DMS79 treated with DMSO at 0.1 percent for 48 hours (cell line): ENCODE measurements at places on chromosomes 11 and 22.

GRCh38 chr11:33269822-33270221, 12.6 kb downstream of the HIPK3 start:
- DNase-seq = no peak

- no peak for DNase-seq
Measured at GRCh38 chr11:131815590-131815989, 445.2 kb downstream of the NTM start.

DNA sequence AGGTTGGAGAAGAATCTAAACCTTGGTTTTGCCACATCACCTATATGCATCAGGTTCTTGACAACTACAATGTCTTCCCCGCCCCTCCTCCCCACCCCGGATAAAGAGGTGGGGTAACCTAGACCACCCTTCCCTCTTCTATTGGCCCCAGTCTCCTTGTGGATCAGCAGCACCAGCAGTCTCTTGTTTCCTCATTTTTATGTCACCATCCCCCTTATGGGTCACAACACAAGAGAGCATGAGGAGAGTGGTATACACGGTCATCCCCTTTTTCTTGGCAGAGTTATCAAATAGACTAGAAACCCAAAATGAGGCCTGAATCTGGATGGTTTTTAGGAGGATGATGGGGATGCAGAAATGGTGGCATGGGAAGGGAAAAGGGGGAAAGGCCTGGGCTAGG, 1.2 kb downstream of the MS4A4E start:
- no peak for DNase-seq

DNA sequence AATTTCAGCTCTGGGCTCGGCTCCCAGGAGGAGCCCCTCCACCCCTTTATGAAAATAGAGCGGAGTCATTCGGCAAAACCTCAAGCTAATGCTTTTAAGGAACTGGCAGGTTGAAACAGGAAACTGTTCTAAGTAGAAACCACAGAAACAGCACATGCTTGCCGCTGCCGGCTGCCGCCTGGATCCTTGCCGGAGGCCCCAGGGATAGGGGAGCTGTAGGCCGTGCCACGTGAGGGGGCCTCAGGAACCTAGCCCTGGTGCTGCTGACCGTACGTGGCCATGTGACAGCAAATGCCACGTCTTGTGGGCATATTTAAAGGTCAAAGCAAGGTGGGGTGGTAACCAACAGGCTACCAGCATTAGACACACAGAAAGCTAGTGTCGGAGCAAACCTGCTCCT, 77.9 kb upstream of the TIMP3 start:
- DNase-seq = no peak

- no peak for DNase-seq
Measured at GRCh38 chr11:65370659-65371049, 11.8 kb downstream of the SLC25A45 start.

DNA sequence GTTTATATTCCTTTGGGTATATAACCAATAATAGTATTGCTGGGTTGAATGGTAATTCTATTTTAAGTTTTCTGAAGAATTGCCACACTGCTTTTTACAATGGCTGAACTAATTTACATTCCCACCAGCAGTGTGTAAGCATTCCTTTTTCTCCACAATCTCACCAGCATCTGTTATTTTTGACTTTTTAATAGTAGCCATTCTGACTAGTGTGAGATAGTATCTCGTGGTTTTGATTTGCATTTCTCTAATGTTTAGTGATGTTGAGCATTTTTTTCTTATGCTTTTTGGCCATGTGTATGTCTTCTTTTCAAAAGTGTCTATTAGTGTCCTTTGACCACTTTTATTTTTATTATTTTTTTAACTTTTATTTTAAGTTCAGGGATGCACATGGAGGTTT, 275.3 kb downstream of the METTL15 start:
- no peak for DNase-seq

- DNase-seq = no peak
Measured at GRCh38 chr11:86442827-86443226, 68.1 kb downstream of the CCDC81 start.

DNA sequence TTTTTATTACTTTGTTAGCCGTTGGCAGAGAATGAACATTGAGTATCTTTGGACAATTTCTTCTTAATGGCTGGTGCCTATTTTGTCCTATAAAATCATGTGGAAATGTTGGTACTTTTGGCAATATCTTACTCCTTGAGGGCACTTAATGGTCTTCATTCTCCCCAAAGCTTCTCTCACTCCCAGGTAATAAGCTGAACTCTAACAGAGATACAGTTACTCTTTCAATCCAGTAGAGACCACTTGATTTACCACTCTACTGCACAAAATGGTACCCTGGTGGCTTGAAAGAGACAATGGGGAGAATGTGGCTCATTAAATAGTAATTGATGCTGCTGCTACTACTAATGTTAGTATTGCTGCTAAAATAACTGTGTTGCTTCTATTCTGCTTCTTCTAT, 53.0 kb downstream of the MAML2 start:
- peak; percentile 32 for DNase-seq

DNA sequence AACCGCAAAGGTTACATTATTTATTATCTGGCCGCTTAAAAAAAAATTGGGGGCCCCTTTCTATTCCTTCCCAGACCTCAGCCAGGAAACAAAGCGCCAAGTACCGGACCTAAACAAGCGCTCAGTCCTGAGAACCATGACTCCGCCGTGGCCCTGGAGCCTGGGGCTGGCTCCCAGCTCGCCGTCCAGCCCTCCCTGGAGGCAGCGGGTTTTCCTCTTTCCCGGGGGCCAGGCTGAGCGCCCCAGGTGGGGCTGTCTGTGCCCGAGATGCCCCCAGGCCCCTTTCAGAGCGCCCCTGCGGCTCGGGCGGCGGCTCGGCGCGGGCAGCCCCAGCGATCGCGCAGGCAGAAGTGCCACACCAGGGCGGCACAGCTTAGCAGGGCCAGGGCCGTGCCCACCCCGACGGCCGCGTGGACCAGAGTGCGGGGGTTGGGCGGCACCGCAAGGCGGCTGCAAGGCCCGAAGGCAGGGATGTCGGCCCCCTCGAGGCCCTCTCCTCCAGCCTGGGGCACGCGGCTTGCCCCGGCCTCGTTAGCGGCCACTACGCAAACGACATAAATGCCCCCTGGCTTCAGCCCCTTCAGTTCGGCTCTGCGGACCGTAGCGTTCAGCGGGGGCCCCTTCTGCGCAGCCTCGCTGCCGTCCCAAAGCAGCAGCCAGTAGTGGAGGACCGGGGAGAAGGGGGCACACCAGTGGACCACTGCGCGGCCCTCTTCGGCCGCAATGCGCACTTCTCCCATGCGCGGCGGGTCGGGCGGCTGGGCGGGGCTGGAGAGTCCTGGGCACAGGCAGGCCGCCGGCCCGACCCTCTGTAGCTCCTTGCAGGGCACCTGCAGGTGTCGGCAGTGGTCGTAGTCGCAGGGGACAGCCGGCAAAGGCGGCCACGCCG, 1.6 kb downstream of the LRRN4CL start:
- no peak for DNase-seq

- no peak for DNase-seq
Measured at GRCh38 chr22:41094041-41094593, 1.7 kb downstream of the EP300 start.

DNA sequence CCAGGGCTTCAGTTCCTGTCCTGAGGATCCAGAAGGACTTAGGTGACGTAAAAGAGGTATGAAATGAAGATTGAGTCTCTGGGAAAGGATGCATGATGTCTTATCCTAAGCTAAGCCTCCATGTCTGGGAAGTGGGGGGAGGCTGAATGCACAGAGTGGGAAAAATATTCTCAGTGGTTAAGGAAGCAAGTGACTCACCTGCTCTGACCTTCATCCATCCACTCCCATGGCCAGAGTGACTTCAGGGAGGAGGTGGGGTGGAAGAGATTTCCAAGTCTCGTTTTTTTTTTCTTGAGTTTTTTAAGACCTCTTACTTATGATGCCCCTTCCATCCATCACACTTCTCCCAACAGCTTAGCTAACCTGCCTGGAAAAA, 32.5 kb upstream of the POLD3 start:
- DNase-seq = no peak

- DNase-seq = no peak
Measured at GRCh38 chr11:119681361-119681910, 47.6 kb downstream of the NECTIN1 start.

DNA sequence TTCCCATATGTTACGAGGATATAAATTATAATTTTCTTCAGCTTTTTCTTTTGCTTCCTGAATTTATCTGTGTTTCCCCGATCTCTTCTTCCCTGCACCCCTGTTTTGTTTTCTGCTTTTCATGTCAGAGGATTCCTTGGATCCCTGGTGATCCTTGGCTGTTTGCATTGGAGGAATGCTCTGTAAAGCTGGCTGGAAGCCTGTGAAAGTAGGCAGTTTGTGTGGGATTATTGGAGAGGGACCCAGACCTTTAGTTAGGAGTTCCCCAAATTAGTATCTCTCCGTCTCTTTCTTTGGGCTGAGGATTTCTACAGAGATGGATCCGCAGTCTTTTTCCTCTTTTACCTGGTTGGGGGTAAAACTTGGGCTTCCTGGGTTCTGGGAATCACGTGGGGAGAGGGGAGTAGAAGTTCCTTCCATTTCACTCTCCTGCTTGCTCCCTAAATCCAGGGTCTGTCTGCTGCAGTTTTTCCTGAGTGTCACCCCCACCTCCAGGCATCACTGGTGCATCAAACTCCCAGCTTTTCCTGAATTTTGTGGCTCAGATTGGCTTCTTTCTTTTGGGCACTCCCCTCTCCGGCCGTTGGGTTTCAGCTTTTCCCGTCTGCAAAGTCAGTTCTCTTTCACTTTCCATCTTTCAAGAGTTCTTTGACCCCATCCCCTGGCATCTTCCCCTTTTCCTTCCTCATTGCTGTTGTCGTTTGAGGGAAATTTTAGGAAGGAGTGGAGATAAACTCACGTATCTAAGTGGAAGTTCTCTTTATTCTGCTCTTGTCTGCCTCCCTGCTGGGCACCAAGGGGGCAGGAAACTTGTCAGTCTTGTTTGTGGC, 79.1 kb upstream of the ALX4 start:
- DNase-seq = no peak

DNA sequence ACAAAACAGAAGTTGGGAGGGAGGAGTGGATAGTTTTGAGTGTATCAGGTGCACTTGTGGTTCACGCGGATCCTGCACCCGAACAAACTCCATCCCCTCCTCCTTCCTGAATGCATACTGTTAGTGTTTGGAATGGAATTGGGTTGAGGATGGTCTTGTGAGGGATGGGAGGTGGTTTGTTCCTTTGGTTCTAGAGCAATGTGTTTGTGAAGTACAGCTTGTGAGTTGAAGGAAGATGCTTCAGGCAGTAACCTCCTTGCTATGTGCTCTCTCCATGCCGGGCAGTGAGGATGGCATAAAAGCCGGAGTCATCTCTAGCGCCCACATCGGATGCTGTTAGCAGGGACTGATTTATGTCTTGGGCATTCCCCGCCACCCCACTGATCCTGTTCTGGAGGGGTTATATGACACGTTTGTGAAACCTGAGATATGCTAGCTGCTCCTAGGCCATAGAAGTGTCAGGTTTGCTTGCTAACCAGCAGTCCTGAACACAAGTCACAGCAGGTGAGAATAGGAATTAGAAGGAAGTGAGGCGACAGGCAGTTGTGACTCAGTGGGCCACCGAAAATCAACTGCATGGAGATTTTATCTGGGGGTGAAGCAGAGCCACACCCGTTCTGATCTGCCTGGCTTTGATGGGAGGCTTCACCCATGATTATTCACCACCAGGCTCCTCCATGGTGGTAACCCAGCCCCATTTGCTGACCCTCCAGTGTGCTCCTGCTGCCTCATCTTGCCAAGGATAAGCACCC, 2.2 kb downstream of the BCR start:
- DNase-seq = peak; percentile 21

- no peak for DNase-seq
Measured at GRCh38 chr11:57781529-57781943, 19.9 kb downstream of the CTNND1 start.

DNA sequence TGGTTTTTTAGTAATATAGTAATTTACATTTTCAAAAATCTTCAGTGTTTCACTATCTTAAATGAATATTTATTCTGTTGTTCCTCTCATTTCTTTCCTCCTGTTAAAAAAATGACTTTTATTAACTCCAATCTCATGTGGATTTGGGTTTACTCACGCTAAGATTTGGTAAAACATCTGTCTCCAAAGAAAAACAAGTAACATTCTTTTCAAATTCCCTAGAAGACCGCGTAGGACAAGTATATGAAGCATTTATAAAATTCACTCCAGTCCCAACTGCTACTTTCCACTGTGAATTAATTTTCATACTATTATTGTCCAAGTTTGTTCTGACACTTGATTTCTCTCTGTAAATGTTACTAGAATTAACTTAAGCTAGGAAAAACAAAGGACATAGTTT, 26.2 kb downstream of the SBF2 start:
- no peak for DNase-seq
